T-cell (primary cell): ENCODE measurements at places on chromosomes 12 and 14. TPM values are rescaled to one million over a fixed set of nuclear protein-coding genes. Genes with fewer than 3 reads are reported as not detected.

DNA sequence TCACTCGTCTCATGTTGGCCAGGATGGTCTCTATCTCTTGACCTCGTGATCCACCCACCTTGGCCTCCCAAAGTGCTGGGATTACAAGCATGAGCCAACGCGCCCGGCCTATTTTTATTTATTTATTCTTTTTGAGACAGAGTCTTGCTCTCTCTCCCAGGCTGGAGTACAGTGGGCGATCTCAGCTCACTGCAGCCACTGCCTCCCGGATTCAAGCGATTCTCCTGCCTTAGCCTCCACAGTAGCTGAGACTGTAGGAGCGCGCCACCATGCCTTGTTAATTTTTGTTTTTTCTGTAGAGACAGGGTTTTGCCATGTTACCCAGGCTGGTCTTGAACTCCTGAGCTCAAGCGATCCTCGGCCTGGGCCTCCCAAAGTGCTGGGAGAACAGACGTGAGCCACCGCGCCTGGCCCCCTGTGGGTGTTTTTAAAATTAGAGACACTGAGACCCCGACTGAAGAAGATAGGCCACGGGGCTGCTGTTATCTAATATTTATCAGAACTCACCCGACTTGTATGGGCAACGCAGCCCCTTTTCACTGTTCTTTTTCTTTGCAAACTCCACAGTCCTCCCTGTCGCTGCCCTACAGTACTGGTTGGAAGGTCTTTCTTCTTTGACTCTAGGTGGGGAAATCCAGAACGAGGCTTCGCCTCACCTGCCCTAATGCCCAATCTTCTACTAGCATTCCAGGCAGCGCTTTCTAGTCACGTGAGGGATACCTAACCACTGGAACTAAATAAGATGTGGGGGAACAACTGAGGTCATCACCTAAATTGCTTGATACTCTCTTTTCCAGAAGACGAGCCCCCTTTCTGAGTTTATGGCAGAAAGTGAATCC is 1.4 kb upstream of the GABARAPL1 start:
- no peak for DNase-seq
- H3K27me3 ChIP-seq = peaks cover 2% of the 10 kb centered on the region
- no peaks in the 10 kb centered on the region for H3K36me3 ChIP-seq
- peaks cover 10% of the 10 kb centered on the region for H3K4me1 ChIP-seq
- no peak overlapping the region for H3K4me3 ChIP-seq
- no peak overlapping the region for H3K27ac ChIP-seq

DNA sequence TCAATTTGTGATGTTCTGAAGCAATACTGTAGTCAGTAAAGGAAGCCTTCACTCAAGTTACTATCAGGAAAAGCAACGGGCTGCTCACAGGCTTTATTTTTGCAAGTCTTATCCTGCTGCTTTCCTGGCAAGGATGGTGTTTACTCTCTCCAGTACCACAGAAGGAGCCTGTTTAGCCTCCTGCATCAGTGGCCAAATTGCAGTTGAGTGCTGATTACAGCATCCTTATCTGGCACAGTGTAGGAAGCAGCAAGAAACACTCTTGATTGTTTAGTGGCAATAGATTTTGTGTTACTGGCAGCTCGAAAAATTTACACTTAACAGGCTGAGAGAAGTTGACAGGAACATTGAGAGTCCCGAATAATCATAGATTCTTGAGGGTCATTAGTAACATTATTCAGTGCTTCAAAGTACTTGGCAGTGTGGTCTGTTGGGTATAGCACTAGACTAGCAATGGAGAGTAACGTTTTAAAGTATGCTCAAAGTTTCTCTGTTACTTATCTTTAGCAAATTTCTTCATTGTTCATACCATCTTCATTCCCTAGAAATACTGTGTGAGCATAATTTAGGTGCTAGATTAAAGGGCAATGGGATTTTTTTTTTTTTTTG is 11.7 kb downstream of the TULP3 start:
- H3K36me3 ChIP-seq = no peaks in the 10 kb centered on the region
- H3K27ac ChIP-seq = no peak overlapping the region
- DNase-seq = no peak
- no peaks in the 10 kb centered on the region for H3K27me3 ChIP-seq
- no peak overlapping the region for H3K4me3 ChIP-seq

- H3K4me1 ChIP-seq = peaks cover 34% of the 10 kb centered on the region
- no peaks in the 10 kb centered on the region for H3K27me3 ChIP-seq
- H3K27ac ChIP-seq = peak overlapping the region; percentile 80
- H3K4me3 ChIP-seq = no peak overlapping the region
- H3K36me3 ChIP-seq = peaks cover 28% of the 10 kb centered on the region
- DNase-seq = no peak
These were observed 1.1 kb upstream of the MARCHF9 start for GRCh38 chr12:57753756-57754337.

COCH gene
- total RNA-seq = 0.77 TPM

- DNase-seq = no peak
- H3K27ac ChIP-seq = no peak overlapping the region
- H3K4me3 ChIP-seq = no peak overlapping the region
- H3K27me3 ChIP-seq = peaks cover 11% of the 10 kb centered on the region
- no peaks in the 10 kb centered on the region for H3K36me3 ChIP-seq
- no peaks in the 10 kb centered on the region for H3K4me1 ChIP-seq
These were observed 17.2 kb upstream of the PRMT8 start for GRCh38 chr12:3473844-3474243.

DNA sequence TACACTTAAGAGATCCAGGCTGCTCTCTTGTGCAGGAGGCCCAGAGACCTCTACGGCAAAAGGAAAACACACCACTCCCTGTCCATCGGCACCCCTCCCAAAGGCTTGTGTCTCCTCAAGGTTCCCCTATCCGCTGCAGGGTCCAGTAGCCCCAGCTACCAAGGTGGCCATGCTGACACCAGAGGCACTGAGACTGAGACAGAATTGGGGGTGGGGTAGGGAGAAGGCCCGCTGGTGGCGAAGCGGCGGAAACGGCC is 590 bp downstream of the DDIT3 start:
- H3K36me3 ChIP-seq = peaks cover 41% of the 10 kb centered on the region
- peaks cover 25% of the 10 kb centered on the region for H3K4me1 ChIP-seq
- H3K27me3 ChIP-seq = no peaks in the 10 kb centered on the region

CEP170B gene
- 8.4 TPM for total RNA-seq

MYO1H gene
- total RNA-seq = not detected

SIX6 gene
- total RNA-seq = not detected

GRCh38 chr12:53603196-53603595 is 23.0 kb downstream of the ATF7 start:
- no peaks in the 10 kb centered on the region for H3K36me3 ChIP-seq
- no peaks in the 10 kb centered on the region for H3K4me1 ChIP-seq
- no peak overlapping the region for H3K27ac ChIP-seq
- DNase-seq = no peak

GRCh38 chr14:39369029-39369428 is 63.2 kb downstream of the FBXO33 start:
- no peak for DNase-seq
- no peak overlapping the region for H3K4me3 ChIP-seq
- no peaks in the 10 kb centered on the region for H3K36me3 ChIP-seq
- H3K27ac ChIP-seq = no peak overlapping the region

GRCh38 chr12:113700943-113701342 is 229.3 kb upstream of the LHX5 start:
- H3K27ac ChIP-seq = no peak overlapping the region
- peaks cover 34% of the 10 kb centered on the region for H3K27me3 ChIP-seq
- no peak overlapping the region for H3K4me3 ChIP-seq
- no peaks in the 10 kb centered on the region for H3K36me3 ChIP-seq

GPR84 gene
- total RNA-seq = not detected

GRCh38 chr12:16119618-16120415 is 157.7 kb downstream of the SLC15A5 start:
- no peaks in the 10 kb centered on the region for H3K36me3 ChIP-seq
- DNase-seq = no peak
- no peak overlapping the region for H3K27ac ChIP-seq
- H3K4me1 ChIP-seq = no peaks in the 10 kb centered on the region
- H3K27me3 ChIP-seq = no peaks in the 10 kb centered on the region

STYK1 gene
- 0.33 TPM for total RNA-seq

GPX2 gene
- total RNA-seq = 0.89 TPM

KRT83 gene
- total RNA-seq = not detected

- H3K4me3 ChIP-seq = no peak overlapping the region
- H3K36me3 ChIP-seq = no peaks in the 10 kb centered on the region
- no peak for DNase-seq
- H3K27ac ChIP-seq = no peak overlapping the region
These were observed 152.1 kb upstream of the EEA1 start for GRCh38 chr12:93080994-93081809.
